NCI-H187 (cell line): ENCODE measurements at places on chromosomes 1 and 21.

GRCh38 chr21:36877741-36878140 lies 88.7 kb downstream of the HLCS start:
- DNase-seq, result no peak

- DNase-seq, result no peak
Observed at GRCh38 chr1:114558544-114558943, 22.9 kb downstream of the BCAS2 start.

DNA sequence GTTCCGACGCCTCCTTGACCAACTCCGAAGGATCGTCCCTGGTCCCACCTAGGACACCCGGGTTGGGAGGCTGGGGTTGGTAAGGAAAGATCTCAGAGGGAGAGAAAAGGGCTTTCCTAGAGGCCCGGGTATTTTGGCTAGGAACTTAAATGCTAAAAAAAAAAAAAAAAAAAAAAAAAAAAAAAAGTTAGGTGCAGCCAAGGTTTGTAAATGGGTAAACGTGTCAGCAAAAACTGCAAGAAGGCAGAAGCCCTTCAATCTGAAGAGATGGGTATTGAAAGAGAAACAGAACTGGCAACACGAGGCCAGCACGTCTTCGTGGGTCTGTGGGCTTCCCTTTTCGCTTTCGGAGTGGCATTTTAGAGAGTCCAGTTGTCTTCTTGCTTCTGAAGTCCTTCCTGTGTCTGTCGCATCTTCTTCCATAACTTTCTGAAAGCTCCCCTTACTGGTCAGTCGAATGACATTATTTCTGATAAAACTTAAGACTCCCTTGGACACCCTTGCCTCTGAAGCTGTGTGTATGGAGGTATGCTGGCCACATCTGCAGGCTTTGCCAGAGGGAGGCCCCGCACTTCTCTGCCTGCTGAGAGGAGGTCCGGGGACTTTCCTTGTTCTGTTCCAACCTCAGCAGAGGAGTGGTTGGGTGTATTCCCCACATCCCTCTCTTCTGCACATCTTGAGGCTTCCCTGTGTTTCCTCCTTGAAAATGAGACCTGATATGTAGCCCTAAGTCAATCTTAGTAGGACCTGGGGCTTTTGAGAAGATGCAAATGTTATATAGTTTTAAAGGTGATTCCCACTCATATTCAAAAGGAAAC lies 745 bp downstream of the RCSD1 start:
- no peak for DNase-seq

DNA sequence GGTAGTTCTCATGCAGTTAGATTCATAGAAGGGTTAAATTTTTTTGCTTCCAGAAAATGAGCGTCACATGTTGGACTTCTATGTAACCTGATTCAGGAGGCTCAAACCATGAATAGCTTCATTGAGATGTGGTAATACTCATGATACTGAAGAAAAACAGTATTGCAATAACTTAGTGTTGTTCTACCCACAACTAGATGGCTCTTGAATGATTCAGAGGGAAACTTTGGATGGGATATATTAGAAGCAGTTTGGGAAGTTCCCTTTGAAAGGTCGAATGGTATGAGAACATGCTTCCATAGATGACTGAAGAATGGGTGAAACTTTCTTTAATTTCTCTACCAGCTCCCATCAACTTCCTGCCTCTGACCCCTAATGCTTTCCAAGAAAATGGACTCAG lies 211.7 kb upstream of the PTGFR start:
- DNase-seq, result no peak

DNA sequence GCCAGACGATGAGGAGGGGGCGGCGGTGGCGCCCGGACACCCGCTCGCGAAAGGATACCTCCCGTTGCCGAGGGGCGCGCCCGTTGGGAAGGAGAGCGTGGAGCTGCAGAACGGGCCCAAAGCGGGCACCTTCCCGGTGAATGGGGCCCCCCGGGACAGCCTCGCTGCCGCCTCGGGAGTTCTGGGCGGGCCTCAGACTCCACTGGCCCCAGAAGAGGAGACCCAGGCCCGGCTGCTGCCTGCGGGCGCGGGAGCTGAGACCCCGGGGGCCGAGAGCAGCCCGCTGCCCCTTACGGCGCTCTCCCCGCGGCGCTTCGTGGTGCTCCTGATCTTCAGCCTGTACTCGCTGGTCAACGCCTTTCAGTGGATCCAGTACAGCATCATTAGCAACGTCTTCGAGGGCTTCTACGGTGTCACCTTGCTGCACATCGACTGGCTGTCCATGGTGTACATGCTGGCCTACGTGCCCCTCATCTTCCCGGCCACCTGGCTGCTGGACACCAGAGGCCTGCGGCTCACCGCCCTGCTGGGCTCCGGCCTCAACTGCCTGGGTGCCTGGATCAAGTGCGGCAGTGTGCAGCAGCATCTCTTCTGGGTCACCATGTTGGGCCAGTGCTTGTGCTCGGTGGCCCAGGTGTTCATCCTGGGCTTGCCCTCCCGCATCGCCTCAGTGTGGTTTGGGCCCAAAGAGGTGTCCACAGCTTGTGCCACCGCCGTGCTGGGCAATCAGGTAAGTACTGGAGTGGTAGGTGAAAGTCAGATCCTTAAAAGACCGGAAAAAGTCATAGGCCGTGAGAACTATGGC lies 588 bp downstream of the FLVCR1 start:
- DNase-seq, result no peak

- peak; percentile 21 for DNase-seq
Observed at GRCh38 chr1:19704247-19705113, 39.8 kb downstream of the HTR6 start.

- no peak for DNase-seq
Observed at GRCh38 chr21:30329203-30329875, 8.2 kb downstream of the KRTAP27-1 start.

- peak; percentile 75 for DNase-seq
Observed at GRCh38 chr1:202023001-202023433, 12.6 kb downstream of the ELF3 start.

DNA sequence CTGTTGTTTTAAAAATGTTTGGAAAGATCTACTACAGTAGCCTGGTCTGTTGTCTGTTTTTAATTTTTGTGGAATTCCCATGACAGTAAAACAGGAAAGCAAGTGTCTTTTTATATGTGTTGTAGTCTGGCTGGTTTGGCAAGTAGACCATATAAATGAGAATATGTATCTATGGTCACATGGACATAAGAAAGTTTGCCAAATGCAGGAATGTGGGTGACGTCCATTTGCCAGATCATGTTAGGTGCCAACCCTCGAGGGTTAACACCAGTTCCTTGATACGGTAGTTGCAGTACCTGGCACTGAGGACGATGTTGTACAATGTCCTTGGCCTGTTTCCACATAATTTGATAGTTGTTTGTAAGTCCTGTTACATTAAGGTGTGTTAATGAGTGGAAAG lies 6.2 kb downstream of the DAP3 start:
- DNase-seq, result no peak

- no peak for DNase-seq
Observed at GRCh38 chr1:202229376-202229775, 35.8 kb downstream of the LGR6 start.

DNA sequence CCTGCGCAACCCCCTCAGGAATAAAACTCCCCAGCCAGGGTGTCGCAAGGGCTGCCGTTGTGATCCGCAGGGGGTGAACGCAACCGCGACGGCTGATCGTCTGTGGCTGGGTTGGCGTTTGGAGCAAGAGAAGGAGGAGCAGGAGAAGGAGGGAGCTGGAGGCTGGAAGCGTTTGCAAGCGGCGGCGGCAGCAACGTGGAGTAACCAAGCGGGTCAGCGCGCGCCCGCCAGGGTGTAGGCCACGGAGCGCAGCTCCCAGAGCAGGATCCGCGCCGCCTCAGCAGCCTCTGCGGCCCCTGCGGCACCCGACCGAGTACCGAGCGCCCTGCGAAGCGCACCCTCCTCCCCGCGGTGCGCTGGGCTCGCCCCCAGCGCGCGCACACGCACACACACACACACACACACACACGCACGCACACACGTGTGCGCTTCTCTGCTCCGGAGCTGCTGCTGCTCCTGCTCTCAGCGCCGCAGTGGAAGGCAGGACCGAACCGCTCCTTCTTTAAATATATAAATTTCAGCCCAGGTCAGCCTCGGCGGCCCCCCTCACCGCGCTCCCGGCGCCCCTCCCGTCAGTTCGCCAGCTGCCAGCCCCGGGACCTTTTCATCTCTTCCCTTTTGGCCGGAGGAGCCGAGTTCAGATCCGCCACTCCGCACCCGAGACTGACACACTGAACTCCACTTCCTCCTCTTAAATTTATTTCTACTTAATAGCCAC lies 696 bp downstream of the TGFB2 start:
- no peak for DNase-seq

DNA sequence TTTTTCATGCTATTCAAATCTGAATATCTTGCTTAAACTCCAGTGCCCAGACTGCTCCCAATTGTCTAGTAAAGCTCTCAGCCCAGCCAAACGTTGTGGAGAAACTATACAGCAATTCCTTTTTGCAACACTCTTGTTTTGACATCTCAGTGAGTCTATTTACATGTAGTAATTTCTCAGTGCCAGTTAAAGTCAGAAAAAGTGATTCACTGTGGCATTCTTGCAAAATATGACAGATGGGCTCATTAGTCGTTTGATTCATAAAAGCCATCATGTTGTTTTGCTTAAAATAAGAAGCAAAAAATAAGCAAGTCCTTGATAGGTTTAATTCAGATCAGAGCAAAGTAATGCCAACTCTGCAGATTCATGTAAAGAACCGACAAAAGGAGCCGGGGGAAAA lies 20.7 kb upstream of the TMPRSS15 start:
- DNase-seq, result no peak

- DNase-seq, result no peak
Observed at GRCh38 chr1:207821464-207822045, 69.7 kb downstream of the CD46 start.

DNA sequence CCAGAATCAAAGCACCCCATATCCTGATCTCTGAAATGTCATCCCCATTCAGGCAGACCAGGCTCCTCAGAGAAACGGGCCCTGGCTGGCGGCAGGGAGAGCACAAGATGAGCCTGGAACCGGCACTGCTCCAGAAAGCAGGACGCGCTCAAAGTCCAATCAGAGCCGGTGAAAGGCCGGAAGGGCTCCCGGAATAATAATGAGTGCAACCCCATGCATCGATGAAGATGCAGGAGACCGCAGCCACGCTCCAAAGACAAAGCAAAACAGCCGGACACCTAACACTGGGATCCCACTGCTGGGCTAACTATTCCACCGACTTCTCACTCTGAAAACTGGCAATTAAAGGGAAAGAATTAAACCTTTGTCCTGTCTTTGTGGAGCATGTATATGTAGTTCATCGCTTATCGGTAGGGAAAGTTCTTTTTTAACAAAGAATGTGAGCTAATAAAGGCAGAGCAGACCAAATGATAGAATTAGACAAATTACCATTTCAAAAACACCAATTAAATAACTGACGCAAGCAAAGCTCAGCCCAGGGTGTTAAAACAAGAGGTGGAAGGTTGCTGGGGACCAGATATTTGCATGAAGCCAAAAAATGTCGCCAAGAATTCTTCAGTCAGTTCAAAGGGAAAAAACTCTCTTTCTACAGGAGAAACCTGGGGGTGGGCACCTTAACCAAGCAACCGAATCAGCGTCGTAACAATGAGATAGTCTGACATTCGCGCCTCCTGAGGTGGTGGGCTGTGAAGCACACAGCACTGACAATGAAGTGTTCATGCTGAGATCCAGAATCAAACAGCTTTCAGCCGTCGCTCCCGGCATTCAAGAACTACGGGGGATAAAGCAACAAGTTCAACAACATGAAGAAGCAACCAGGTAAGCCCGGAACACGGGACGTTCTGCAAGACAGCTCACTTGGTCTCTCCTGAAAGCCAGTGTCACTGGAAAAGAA lies 95.2 kb downstream of the NPHP4 start:
- no peak for DNase-seq

DNA sequence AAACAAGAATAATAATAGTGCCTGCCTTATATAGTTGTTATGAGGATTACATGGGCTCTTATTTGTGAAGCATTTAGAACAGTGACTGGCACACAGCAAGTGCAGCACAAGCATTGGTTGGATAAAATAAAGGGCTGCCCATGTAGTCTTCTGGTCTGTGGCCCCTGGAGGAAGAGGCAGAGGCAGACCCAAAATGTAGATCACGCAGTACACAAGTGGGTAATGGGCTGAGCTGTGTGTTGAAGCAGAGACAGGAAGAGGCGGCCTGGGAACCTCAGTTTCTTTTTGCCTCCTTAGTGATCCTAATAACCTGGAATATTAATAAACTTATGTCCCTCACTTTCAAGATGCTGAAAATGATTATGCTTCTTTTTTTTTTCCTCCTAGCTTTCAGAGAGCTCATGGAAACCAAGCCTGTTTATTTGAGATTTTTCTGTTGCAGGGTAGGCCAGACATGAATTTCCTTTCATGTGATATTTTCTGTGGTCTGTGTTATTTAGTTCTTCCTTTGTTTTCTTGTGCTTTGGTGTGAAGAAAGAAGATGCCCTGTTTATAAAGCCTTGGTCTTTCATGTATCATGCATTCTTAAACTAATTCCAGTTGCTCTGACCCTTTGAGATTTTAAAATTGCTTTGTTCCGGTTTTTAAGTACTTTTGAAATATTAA lies 42.5 kb downstream of the LRRC8D start:
- no peak for DNase-seq

GRCh38 chr1:56002231-56002630 lies 577.1 kb downstream of the PLPP3 start:
- no peak for DNase-seq

- DNase-seq, result no peak
Observed at GRCh38 chr1:73781251-73781650, 416.7 kb downstream of the LRRIQ3 start.

- no peak for DNase-seq
Observed at GRCh38 chr1:62342270-62342669, 23.0 kb upstream of the KANK4 start.

DNA sequence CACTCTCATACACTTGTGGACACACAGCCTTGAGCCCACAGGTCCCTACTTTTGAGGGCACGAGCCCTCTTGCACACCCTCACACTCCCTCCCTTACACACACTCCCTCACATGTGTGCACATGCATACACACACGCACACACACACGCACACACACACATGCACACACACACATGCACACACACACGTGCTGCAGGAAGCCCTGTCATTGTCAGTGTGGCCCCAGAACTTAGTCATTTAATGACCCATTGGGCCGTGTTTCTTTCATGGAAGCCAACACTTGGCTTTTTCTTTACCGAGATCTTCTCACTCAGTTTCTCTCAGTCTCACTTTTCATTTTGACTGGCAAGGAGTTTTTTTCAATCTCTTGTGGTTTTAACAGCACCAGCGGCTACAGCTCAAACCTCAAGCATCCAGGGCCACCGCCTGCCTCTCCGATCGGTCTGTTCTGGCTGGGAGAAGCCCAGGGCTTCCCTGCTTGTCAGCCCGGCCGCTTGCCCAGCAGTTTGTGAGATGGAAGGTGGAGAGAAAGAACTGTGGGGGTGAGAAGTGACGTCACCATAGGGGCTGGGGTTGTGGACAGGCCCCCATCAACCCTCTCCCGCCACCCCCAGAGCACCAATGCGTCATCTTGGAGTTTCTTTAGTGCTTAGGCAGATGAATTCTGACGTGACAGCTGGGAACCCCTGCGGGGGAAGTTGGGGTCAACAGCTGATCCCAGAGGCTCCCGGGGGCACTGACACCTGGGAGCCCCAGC lies 15.8 kb upstream of the TNFRSF8 start:
- DNase-seq, result no peak

DNA sequence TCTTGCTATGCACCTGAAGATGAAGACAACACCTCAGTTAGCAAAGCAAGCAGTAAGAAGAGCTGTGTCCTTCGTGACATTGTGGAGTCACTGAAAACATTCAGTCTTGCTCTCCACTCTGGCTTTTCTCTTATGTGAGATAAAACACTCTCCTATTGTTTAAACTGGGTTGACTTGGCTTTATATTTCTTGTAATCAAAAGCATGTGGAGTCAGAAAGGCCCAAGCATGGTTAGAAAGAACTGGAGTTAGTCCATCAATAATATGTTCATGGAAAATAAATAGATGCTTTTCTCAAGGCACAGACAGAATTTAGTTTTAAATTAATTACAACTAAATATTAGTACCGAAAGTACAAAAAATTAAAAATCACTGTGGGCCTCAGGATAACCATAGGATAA lies 61.7 kb downstream of the UBE2U start:
- no peak for DNase-seq
